ENCODE measurements at places on chromosomes 4 and X. TPM values are rescaled to one million over a fixed set of nuclear protein-coding genes. Genes with fewer than 3 reads are reported as not detected.

- DNase-seq, result no peak
These were observed 311.5 kb downstream of the TENM3 start for GRCh38 chr4:182554736-182555135.

DNA sequence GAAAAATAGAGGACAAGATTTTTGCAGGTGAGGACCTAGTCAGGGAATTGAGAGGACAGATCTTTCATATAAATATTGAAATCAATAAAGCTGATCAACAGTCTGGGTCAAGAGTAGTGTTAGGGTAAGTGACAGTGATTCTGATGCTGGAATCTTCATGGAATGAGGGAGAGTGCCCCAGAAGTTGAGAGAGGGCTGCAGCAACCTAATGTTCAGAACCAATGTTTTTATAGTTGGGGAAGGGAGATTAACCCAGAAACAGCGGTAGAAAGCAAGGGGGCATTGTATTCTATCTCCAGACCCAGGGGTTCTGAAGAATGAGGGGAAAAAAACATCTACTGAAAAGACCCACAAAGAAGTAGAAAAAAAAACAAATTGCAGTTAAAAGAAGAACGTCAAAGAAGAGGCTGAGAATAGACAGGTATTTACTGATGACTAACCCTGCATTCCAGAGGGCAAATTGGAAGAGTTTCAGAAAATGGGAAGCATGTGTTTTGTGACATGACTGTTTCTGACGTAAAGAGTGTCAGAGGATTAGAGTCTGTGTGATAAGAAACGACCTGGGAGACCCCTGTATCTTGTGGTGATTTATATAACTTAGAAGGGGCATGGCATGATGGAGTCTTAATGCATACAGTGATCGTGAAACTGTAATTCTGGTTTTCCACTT, 819.6 kb upstream of the EPHA5 start:
- DNase-seq, result no peak

DNA sequence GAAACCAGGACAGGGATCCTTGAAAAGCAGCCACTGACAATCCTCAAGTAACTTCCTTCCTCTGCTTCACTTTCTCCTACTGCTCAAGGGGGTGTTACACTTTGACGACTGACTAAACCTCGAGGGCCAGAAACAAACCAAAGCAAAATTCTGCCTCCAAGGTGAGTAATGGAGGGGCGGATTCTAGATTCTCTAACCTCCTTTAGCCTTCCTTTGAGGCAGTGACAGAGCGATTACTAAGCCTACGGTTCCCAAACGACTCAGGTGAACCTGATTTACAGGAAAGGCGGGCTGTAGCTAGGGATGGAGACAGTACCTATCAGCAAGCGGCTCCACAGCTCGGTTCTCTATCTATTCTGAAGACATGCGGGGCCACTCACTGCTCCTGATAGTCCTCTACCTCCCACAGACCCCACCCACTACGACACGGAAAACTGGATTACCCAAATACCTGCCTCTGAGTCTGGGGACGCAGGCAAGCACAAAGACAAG, 487 bp downstream of the TBCK start:
- peak; percentile 34 for DNase-seq

DNA sequence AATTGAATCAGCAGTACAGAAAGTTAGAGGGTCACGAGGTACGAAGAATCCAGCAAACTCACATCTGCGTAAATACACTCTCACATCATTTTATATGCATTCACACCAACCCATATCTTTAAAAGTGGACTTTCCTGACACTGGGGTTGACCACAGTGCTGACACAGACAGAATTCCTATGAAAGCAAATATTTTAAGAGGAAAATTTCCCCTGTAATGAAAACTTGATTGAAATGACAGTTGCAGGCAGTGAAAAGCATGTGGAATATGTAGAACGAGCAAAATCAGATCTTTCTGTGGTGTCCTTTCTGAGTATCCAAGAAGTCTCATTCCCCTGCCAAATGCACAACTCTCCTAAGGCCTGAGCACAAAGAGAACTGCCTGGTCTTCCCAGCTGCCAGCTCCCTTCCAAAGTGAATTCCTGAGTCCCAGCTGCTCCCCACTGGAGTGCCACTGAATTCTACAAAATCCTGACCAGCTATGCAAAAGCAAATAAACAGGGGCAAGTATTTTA, 50.5 kb upstream of the FAM9C start:
- peak; percentile 45 for DNase-seq

- DNase-seq, result peak; percentile 44
These were observed 8.1 kb upstream of the MRPL1 start for GRCh38 chr4:77854431-77855111.

DNA sequence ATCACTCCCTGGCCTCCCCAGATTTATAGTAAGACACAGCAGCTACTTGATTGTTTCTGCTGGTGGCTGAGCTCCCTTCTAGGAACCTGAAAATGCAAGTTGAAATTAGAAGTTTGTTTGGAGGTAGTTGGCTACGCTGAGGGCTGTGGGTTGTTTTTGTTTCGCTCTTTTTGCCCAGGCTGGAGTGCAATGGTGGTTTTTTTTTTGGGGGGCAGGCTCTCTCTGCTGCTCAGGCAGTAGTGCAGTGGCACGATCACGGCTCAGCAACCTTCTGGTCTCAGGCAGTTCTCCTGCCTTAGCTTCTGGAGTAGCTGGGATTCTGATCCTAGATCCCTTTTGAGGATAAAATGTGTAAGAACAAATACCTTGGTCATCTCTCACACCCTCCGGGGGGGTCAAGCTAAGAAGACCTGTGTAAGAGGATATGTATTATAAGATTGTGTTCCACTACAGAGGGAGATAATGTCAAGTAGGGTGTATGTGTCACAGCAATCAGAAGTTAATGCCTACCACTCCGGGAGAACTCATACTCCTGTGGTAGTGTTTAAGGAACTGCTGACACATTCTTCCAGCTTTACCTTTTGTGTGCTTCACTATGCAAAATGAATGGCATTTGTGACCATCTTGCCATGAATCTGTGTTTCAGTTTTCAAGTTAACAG, 9.7 kb downstream of the JADE1 start:
- no peak for DNase-seq

- DNase-seq, result peak; percentile 80
These were observed 239.6 kb upstream of the FAM47A start for GRCh38 chrX:34371754-34372153.

DNA sequence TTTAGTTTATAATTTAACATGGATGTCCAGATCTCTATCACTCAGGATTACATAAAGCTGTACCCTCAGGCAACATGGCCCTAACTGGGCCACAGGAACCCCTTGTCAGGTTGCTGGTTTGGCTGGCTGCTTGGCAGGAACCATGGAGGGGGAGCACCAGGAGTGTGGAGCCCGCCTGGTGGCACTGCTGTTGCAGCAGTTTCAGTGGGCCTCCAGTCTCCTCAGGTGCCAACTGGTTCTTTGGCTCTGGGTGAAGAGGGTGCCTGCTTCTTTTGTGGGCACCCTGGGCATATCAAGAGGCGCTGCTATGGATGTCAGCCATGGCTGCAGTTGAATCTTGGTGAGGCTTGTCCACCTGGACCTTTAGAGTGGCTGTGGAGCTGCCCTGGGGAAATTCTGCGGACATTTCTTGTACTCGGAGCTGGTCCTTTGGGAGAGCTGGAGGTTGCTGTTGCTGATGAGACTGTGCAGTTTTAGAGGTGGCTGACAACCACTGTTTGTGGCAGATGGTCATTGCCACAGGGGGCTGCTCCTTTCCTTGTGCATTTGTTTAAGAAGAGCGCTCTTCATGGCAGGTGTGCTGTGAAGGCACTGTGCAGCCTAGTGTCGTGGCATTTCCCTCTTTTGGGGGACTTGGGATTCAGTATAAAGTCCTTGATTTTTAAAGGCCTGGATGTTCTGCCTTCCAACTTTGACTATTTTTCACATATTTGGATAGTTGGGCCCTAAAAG, 10.3 kb upstream of the SMIM14 start:
- DNase-seq, result no peak

Gene HMGN5
- 1.1 TPM for total RNA-seq

Gene F11
- not detected for total RNA-seq

Gene RNF150
- 0.25 TPM for total RNA-seq

Gene GLUD2
- total RNA-seq, result 0.63 TPM

Gene PNMA3
- total RNA-seq, result 0.13 TPM

Gene GASK1B
- total RNA-seq, result 44.8 TPM

Gene ANXA3
- 36.1 TPM for total RNA-seq
